Activated CD8-positive, alpha-beta memory T cell treated with anti-CD3 and anti-CD28 coated beads, Interleukin-2, amount 50 U/mL, for 4 hours (primary cell): ENCODE measurements at places on chromosomes 16 and 17.

- DNase-seq, result no peak
Measured at GRCh38 chr17:76414334-76415295, 30.2 kb downstream of the SPHK1 start.

- DNase-seq, result no peak
Measured at GRCh38 chr16:63372815-63373214, 1336.6 kb upstream of the CDH8 start.

DNA sequence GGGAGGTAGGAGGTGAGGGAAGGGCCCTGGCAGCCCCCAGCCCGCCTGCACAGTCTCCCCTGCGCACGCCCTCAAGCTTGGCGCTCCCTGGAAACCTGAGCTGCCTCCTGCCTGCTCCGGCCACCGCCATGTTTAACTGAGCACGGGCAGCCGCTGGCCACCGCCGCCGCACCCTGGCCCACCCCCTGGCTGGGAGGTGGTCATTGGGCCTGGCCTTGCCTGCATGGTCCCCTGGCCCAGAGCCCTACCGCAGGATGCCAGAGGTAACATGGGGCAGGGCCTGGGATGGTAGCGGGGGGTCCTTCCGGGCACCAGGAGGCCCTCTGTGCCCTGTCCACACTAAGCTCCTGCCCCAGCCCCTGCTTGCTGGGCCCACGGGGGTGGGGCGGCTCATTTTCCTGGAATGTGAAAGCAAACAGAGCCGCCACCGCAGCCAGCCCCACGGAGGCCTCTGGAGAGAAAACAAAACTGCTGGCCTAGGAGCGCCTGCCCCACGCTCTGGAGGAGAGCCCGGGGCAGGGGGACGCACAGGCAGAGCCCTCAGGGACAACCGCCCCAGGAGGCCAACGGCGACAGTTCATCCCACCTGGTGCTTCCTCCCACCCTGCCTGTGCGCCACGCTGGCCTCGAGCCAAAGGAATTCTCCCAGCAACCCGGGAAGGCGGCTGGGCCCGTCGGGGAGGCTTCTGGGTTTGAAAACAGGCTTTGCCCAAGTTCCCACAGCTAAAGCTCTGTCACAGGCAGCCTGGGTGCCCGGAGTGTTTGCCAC lies 8.9 kb downstream of the NHERF2 start:
- no peak for DNase-seq

DNA sequence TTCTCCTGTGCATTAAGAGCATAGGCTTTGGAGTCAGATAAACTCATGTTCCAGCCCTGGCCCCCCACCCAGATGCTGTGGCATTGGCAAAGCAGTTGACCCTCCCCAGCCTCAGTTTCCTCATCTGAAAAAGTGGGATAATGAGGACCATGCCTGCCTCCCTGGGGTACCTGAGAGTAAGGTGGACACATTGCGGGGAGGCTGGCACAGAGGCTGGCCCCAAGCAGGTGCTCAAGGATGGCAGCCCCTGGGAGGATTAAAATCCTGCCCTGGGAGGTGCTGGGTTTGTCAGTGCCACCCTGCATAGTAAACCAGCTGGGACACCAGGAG lies 11.8 kb downstream of the ENPP7 start:
- DNase-seq, result no peak

DNA sequence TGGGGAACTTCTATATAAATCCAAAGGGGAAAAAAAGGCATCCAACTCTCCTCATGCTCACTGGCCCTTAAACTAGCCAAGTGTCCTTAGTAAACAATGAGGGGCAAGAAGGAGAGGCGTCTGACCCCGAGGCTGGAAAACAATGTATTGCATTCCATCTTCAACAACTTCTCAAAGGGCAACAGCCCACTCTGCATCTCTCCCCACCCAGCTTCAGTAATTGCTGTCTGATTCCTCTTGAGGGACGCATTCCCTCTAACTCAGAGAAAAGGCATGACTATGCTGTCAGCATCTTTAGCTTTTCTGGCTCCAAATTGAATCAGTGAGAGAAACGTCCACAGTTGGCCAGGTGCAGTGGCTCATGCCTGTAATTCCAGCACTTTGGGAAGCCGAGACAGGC lies 145.8 kb downstream of the SLC39A11 start:
- DNase-seq, result no peak

DNA sequence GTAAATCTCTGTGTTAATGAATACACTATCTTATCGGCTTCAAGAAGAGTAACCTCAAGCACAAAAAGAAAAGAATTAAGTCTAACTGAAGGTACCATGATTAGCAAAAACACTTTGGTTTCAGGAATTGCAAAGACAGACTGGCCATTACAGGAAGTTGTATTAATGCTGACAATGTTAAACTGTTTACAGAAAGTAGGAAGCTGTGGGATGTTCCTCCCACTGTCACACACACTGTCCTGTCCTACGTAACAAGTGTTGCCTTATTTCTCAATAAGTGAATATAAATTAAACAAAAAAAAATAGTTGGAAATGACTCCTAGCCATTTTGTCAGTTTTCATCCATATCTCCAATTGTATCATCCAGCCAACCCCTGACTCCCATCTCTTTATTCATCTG lies 8.6 kb downstream of the GNA13 start:
- no peak for DNase-seq

DNA sequence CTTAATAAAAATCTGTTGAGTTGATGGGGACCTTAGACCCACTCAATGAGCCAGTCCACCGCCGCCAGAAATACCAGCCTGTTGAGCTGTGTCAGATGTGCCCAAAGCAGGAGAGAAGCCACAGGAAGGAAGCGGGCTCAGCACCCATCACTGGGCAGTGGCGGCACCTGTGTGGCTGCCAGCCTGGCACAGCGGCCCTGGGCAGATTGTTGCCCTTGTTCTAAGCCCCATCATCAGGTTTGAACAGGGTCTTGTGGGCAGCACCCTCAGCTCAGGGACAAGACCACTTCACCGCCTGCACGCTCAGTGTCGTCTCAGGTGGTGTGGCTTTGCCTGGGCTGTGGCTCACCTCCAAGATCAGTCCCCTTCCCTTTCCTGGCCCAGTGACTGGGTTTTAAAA lies 9.3 kb downstream of the ENDOV start:
- no peak for DNase-seq

GRCh38 chr17:35407531-35407930 lies 24.8 kb downstream of the SLFN12 start:
- no peak for DNase-seq

- DNase-seq, result no peak
Measured at GRCh38 chr17:2485543-2485942, 26.1 kb downstream of the METTL16 start.

GRCh38 chr16:77788181-77789084 lies at the start of gene VAT1L:
TSS of gene VAT1L (plus strand) at chr16:77788564. CDS start at chr16:77788683, 119 bp downstream.
- DNase-seq, result no peak

DNA sequence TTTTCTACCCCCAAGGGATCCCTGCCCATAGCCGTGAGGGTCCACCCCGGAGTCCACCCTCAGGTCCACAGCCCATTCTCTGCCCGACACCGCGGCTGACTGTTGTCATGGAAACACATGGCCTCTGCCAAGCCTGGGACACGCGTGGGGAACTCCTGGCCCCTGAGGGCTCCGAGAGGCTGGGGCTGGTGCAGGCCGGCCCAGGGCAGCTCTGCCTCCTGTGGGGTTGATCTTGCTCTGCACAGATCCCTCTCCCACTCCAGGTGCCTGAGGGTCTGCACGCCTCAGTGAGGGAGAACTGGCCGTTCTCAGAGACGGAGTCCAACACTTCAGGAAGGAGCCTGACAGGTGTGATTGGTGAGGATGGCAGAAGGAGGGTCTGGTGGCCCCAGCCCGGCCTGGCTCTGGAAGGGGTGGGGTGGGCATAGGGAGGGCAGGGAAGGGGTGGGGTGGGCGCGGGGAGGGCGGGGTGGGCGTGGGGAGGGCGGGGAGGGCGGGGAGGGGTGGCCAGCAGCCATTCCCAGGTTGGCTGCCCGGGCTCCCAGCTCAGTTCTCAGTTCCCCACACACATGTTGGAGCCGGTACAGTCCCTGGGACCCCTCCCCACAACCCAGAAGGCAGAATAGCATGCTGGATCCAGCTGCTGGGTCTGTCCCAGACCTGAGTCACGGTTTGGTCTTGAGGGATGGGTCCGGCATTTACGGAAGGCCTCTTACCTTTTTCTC lies 6.4 kb downstream of the MRPL28 start:
- no peak for DNase-seq

- DNase-seq, result no peak
Measured at GRCh38 chr16:67207249-67208091, 8.5 kb downstream of the ELMO3 start.

GRCh38 chr16:78579020-78579419 lies 479.6 kb downstream of the WWOX start:
- DNase-seq, result no peak

DNA sequence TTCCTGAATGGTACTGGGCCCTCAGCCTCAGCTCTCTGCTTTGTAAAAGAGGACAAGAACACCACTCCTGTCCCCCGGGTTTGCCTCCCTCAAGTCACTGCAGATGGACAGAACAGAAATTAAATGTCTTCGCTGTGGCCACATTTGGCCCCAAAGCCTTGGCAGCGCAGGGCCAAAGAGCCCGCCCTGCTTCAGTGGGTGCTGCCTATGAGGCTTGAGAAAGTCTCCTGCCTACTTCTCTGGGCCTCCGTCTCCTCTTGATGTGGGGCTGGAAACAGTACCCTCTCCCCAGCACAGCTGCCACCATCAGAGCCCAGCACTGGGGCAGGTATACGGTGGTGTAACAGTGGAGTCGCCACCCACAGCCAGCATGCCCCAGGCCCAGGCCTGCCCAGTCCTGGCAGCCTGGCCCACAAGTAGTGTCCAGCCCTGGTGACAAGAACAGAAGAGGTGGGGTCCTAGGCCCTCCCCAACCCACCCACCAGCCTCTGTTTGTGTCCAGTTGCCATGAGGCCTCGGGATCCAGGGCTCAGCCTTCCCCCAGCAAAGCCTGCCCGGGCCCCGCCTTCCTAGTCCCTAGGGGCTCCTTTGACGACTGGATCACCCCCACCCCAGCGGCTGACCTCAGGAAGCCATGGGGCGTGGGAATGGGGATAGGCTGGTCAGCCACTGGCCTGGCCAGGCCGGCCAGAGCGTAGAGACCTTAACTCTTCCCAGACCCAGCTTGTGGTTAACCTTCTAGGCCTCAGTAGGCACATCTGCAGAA lies 3.9 kb upstream of the TPPP3 start:
- no peak for DNase-seq

DNA sequence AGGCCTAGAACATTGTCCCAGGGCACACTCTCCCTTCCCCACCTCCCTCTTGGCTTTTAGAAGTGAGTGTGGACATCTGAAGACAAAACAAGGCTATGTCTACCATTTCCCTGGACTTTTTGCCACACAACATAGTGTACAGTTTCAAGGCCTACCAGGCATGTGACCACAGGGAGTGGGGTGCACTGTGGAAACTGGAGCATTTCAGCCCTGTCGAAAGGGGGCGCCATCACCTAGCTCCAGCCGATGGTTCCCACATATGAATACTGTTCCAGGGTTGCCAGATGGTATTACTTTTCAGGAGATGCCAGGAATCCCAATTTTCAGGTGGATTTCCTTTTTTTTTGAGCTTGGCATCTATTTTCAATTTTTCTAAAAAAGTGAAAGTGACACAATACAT lies 140.7 kb downstream of the KATNIP start:
- DNase-seq, result no peak
